ENCODE measurements at places on chromosomes 2 and 18. TPM values are rescaled to one million over a fixed set of nuclear protein-coding genes. Genes with fewer than 3 reads are reported as not detected.

Gene CASP8
- 39.4 TPM for total RNA-seq

Gene ZNF892
- total RNA-seq = 0.56 TPM

Gene CDH19
- 2.1 TPM for total RNA-seq

Gene ACMSD
- not detected for total RNA-seq

Gene TUBB8B
- total RNA-seq = not detected

Gene PIEZO2
- total RNA-seq = 0.74 TPM

Gene LRP2
- total RNA-seq = 0.06 TPM

Gene RBM44
- total RNA-seq = 0.33 TPM

Gene ERLEC1
- 60.2 TPM for total RNA-seq

Gene SERPINB12
- total RNA-seq = not detected

Gene DUSP19
- 0.41 TPM for total RNA-seq

Gene OSR1
- total RNA-seq = 9.0 TPM

Gene PAX8
- total RNA-seq = 0.77 TPM

Gene OTOF
- total RNA-seq = 0.03 TPM

Gene IL1R2
- total RNA-seq = 0.71 TPM

Gene SP100
- total RNA-seq = 28.5 TPM

Gene SPP2
- not detected for total RNA-seq

Gene ZSWIM2
- total RNA-seq = not detected

Gene KIF1A
- total RNA-seq = 0.62 TPM

Gene HOXD9
- total RNA-seq = 1.7 TPM

Gene INHA
- 0.38 TPM for total RNA-seq

Gene CD8B
- not detected for total RNA-seq

Gene AKAIN1
- total RNA-seq = not detected

Gene ACKR3
- 36.4 TPM for total RNA-seq

Gene FAM228A
- not detected for total RNA-seq

Gene POTEI
- not detected for total RNA-seq

Gene PAIP2B
- 0.36 TPM for total RNA-seq

Gene TCF23
- not detected for total RNA-seq

Gene UGT1A8
- not detected for total RNA-seq

Gene RAPGEF4
- total RNA-seq = 0.21 TPM

Gene GPR155
- 0.28 TPM for total RNA-seq

Gene G6PC2
- total RNA-seq = not detected

Gene SULT1C4
- not detected for total RNA-seq

Gene ATP8B1
- total RNA-seq = 9.9 TPM

Gene CD8B2
- not detected for total RNA-seq

Gene GKN2
- 3.7 TPM for total RNA-seq

Gene IWS1
- 44.1 TPM for total RNA-seq

Gene ACTG2
- 0.11 TPM for total RNA-seq

Gene BMP10
- not detected for total RNA-seq

Gene MC5R
- total RNA-seq = not detected

Gene UGT1A3
- not detected for total RNA-seq

Gene EVA1A
- total RNA-seq = 12.6 TPM
